Right atrium auricular region (tissue), 2 donors: ENCODE measurements at places on chromosomes 11 and 22. TPM values are rescaled to one million over a fixed set of nuclear protein-coding genes. Genes with fewer than 3 reads are reported as not detected.

Gene HBB
- 1,514 TPM for total RNA-seq

Gene C11orf87
- total RNA-seq: not detected

Gene PRAME
- 0.19 TPM for total RNA-seq

DNA sequence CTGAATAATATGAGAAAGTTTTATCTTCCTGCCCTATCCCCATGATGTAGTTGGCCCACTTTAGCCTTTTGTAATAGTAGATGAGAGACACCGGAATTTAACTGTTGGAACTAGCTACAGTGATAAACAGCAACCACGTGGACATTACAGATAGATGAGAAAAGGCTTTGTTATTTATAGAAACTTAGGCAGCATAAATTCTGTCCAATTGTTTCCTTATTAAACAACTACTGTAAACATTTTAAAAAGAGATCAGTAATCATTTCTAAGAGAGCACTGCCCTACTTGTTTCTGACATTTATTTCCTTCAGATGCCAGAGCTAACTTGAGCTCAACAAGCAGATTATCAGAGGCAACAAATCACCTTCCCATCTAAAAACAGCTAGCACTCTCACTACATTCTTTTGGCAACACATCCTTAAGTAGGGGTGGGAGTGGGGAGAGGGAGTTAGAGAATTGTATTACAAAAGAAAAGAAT lies 63.1 kb downstream of the SOX6 start:
- H3K27me3 ChIP-seq: no peaks in the 10 kb centered on the region
- no peak overlapping the region for H3K4me3 ChIP-seq
- H3K27ac ChIP-seq: peak overlapping the region; percentile 39
- H3K4me1 ChIP-seq: no peaks in the 10 kb centered on the region

DNA sequence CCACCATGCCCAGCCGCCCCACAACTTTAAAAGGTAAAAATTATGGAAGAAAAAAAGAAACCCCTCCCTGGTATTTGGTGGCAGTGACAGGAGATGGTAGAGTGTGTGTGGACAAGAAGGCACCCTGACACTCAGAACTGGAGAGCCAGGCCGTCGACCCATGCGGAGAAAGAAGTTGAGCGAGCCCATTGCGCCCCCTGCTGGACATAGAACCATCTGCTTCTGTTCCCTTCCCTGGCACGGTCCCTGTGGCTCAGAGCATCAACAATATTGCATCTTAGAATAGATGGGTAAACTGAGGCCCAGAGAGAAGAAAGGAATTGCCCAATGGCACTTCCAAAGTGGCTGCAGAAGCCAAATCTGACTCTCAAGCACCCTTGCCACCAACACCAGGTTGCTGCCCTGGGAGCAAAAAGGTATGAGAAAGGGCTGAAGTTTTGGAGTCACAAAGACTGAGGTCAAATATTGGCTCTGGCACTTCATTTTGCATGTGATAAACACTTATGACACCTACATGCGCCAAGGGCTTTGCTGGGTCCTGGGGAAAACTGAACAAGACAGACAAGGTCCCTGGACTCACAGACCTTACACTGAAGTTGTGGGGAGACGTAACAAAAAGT lies 8.6 kb downstream of the MRPL11 start:
- no peak overlapping the region for H3K27ac ChIP-seq
- H3K4me3 ChIP-seq: no peak overlapping the region
- no peaks in the 10 kb centered on the region for H3K27me3 ChIP-seq

- no peak overlapping the region for H3K4me3 ChIP-seq
- no peak for DNase-seq
- H3K27ac ChIP-seq: no peak overlapping the region
Observed at GRCh38 chr22:19565382-19566278, 41.4 kb upstream of the CLDN5 start.

GRCh38 chr11:862081-862661 lies 19.5 kb downstream of the TSPAN4 start:
- H3K4me3 ChIP-seq: no peak overlapping the region
- no peaks in the 10 kb centered on the region for H3K4me1 ChIP-seq
- peak overlapping the region; percentile 26 for H3K27ac ChIP-seq

- no peak overlapping the region for H3K27ac ChIP-seq
- DNase-seq: no peak
Observed at GRCh38 chr22:46969491-46969890, 207.0 kb downstream of the TBC1D22A start.

DNA sequence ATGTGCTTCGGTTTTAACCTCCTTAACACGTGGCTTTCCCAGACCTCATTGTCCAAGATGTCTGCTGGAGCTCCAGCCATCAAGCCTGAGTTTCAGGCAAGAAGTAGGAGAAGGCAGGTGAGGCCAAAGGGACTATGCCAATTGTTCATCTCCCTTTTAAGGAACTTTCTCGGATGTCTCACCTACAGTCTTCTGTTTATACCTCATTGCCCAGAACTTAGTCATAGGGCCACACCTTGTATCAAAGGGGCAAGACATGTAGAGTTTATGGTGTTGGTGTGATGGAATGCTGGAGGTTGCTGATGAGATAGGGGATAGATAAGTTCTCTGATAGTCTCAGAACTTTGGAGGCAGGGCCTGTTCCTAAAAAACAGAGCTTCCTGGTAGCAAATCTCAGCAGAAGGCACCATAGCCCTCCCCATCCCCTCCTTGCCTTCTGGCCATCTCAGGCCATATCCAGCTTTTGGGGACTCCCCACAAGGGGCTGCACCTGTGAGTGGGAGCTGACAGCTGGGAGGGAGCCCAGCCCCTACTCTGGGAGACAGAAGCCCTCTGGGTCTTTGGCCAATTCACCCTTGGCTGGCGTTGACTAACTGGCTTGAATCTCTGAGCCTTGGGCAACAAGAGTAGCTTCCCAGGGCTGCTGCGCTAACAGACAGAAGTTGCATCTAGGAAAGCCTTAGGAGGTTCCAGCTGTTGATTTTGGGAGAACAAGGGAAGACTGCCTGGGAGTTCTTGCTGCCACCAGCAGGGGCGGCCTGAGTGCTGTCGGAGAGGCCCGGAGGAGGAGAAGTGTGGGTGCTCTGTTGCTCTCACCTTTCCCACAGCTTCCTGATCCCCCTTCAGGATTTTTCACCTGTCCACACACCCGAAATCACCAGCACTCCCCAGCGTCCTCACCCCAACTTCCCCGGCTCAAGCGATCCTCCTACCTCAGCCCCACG lies 149.8 kb upstream of the THY1 start:
- no peak overlapping the region for H3K27ac ChIP-seq
- H3K4me1 ChIP-seq: no peaks in the 10 kb centered on the region
- no peaks in the 10 kb centered on the region for H3K36me3 ChIP-seq
- no peak for DNase-seq
- H3K4me3 ChIP-seq: no peak overlapping the region

GRCh38 chr11:65486570-65487466 lies 12.0 kb upstream of the MALAT1 start:
- H3K27me3 ChIP-seq: no peaks in the 10 kb centered on the region
- H3K27ac ChIP-seq: peak overlapping the region; percentile 100
- no peaks in the 10 kb centered on the region for H3K36me3 ChIP-seq
- H3K4me1 ChIP-seq: no peaks in the 10 kb centered on the region

DNA sequence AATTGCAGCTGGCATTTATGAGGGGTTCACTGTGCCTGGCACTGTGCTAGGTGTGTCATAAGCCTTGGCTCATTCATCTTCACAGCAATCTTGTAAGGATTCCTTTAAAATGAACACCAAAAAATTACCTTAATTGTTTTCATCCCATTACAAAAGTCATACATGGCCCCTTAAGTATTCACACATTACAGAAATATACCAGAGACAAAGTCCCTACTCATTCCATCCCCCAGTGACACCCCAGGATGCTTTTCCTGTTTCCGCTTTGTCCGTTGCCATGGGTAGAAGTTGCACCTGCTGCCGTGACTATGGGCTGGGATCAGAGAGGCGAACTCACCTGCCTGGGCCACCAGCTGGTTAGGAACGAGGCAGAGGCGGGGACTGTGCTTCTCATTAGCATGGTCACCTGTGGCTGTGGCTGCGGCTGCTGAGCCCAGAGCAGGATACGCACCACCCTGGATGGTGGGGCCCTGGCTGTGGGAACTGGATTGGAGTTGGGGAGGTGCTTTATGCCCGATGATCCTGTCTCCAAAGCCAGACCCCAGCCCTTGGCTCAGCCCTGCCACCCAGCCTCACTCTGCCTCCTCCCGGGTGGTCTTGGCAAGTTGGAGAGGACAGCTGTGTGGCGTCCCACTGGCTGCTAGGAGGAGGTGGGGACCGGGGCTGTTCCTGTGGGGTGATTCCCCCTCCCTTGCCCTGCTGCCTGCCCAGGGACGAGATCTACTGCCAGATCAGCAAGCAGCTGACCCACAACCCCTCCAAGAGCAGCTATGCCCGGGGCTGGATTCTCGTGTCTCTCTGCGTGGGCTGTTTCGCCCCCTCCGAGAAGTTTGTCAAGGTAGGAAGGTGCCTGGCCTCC lies 60.8 kb downstream of the MYO7A start:
- no peaks in the 10 kb centered on the region for H3K4me1 ChIP-seq
- no peak overlapping the region for H3K27ac ChIP-seq
- no peak overlapping the region for H3K4me3 ChIP-seq

DNA sequence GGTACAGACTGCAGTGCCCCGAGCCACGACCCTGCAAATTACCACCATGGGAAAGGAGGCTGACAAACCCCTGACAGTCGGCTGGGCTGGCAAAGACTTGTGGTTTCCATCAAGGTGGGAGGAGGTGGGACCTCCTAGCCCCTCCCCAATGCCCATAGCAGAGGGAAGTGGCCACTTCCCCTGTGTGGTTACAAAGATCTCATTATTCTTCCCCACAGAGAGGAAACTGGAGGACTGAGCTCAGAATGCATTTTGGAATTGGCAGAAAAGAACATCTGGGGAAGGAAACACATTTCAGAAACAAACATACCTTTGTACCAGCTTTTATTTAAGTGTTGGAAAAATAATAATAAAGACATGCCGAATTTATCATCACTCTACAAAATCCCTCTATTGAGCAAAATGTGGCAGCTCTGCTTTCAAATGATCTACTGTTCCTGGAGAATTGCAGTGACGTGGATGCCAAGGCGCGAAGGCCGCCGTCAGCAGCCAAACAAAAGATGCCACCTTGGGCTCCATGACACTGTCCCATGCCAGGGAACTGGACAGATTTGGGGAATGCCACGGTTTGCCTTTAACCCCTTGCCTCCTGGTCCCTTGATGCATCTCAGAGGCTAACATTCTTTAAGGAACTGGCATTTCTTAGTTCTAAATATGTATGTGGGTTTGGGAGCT lies 169.6 kb downstream of the CRYBB2 start:
- H3K4me1 ChIP-seq: peaks cover 22% of the 10 kb centered on the region
- no peak for DNase-seq
- H3K36me3 ChIP-seq: no peaks in the 10 kb centered on the region
- no peak overlapping the region for H3K27ac ChIP-seq

DNA sequence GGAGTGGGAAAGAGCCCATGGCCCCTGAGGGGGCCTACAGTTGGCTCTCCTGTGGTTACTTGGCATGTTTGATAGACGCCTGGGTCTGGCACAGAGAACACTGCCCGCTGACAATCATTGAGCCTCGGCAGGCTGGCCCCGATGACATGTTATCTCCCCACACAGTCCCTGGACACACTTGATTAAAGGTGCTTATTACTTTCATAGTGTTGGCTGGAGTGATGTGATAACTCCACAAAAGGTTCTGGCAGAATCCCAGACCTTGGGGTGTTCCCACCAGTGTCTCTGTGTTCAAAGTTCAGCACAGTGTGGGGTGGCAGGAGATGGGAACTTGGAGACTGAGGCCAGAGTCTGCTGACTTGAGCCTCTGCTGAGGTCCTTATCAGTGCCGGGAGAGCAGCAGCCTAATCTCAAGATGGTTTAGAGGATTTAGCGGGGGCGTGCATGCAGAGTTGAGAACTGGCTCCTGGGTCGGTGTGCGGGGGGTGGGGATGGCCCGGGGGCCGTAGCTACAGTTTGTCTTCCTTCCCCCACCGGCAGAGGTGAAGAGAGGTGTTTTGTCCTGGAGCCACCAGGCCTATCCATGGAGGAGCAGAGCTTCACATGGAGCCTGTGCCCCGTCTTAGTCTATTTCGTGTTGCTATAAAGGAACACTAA lies 22.5 kb downstream of the PARVB start:
- peak overlapping the region; percentile 71 for H3K27ac ChIP-seq
- no peak overlapping the region for H3K4me3 ChIP-seq
- no peaks in the 10 kb centered on the region for H3K36me3 ChIP-seq
- peaks cover 63% of the 10 kb centered on the region for H3K4me1 ChIP-seq

- H3K36me3 ChIP-seq: no peaks in the 10 kb centered on the region
- no peak for DNase-seq
- no peaks in the 10 kb centered on the region for H3K27me3 ChIP-seq
Observed at GRCh38 chr22:23786261-23786710, 480 bp upstream of the SMARCB1 start.

- no peak overlapping the region for H3K27ac ChIP-seq
- no peaks in the 10 kb centered on the region for H3K27me3 ChIP-seq
- H3K36me3 ChIP-seq: no peaks in the 10 kb centered on the region
- DNase-seq: no peak
- H3K4me1 ChIP-seq: no peaks in the 10 kb centered on the region
- H3K4me3 ChIP-seq: no peak overlapping the region
Observed at GRCh38 chr11:13885083-13885482, 77.4 kb upstream of the SPON1 start.

DNA sequence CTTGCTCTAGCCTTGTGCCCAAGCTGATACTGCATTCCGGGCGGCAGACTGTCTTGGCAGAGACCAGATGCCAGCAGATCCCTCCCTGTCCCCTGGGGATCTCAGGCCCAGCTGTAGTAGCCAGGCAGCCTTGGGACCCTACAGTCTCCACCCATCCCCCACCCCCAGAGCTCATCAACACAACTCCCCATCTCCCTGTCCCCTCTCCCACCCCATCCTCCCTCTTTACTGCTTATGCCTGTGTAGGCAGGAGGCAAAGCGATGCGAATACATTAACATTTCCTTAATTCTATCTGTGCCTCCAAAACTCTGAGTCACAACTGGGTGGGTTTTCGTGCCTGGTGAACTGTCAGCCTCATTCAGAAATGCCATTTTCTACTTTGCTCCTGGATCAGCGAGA lies 547.6 kb downstream of the BUD13 start:
- no peak for DNase-seq
- H3K27me3 ChIP-seq: no peaks in the 10 kb centered on the region
- H3K4me3 ChIP-seq: no peak overlapping the region
- no peaks in the 10 kb centered on the region for H3K36me3 ChIP-seq
- no peak overlapping the region for H3K27ac ChIP-seq

DNA sequence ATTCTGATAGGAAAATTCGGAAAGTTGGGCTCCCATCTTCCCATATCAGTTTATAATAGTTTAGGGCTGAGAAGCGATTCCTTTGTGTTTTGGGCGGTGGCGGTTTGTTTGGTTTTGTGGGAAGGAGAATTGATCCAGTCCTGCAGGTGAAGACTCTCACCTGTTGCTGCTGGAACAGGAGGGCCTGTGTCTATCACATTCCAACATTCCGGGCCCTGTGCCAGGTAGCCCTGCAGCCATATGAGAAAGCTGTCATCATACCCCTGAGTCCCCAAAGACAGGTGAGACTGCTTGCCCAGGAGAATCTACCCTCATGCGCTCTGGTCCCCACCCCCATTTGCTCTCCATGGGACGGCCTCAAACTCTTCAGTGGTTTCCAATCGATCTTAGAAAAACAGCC lies 62.1 kb downstream of the TRAF6 start:
- H3K27me3 ChIP-seq: no peaks in the 10 kb centered on the region
- H3K4me3 ChIP-seq: no peak overlapping the region
- H3K36me3 ChIP-seq: no peaks in the 10 kb centered on the region
- H3K27ac ChIP-seq: no peak overlapping the region
- DNase-seq: no peak
- H3K4me1 ChIP-seq: no peaks in the 10 kb centered on the region

- DNase-seq: no peak
- H3K4me3 ChIP-seq: no peak overlapping the region
- H3K4me1 ChIP-seq: no peaks in the 10 kb centered on the region
- H3K27ac ChIP-seq: no peak overlapping the region
Observed at GRCh38 chr11:128956401-128957201, 13.9 kb upstream of the TP53AIP1 start.
